ENCODE measurements at places on chromosomes 3 and 15.

GRCh38 chr3:126125781-126126251 is 41.9 kb upstream of the SLC41A3 start:
- DNase-seq = no peak

- no peak for DNase-seq
Observed at GRCh38 chr3:182914341-182914740, 66.0 kb downstream of the DCUN1D1 start.

- DNase-seq = no peak
Observed at GRCh38 chr15:37221671-37222145, 121.4 kb upstream of the MEIS2 start.

GRCh38 chr15:85598219-85598618 is 196.5 kb downstream of the KLHL25 start:
- no peak for DNase-seq

- no peak for DNase-seq
Observed at GRCh38 chr3:157132936-157133335, 27.0 kb downstream of the CCNL1 start.

DNA sequence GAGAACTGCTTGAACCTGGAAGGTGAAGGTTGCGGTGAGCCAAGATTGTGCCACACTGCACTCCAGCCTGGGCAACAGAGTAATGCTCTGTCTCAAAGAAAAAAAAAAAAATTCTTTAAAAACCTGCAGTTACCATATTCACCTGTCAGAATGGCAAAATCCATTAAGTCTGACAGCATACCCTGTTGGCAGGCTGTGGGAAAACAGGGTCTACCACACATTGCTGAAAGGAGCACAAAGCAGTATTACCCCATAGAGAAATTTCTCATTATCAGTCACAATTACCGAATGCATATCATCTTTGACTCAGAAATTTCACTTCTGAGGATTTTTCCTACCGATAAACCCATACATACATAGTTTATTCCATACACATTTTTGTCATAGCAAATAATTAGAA is 264.1 kb upstream of the SLCO3A1 start:
- no peak for DNase-seq

DNA sequence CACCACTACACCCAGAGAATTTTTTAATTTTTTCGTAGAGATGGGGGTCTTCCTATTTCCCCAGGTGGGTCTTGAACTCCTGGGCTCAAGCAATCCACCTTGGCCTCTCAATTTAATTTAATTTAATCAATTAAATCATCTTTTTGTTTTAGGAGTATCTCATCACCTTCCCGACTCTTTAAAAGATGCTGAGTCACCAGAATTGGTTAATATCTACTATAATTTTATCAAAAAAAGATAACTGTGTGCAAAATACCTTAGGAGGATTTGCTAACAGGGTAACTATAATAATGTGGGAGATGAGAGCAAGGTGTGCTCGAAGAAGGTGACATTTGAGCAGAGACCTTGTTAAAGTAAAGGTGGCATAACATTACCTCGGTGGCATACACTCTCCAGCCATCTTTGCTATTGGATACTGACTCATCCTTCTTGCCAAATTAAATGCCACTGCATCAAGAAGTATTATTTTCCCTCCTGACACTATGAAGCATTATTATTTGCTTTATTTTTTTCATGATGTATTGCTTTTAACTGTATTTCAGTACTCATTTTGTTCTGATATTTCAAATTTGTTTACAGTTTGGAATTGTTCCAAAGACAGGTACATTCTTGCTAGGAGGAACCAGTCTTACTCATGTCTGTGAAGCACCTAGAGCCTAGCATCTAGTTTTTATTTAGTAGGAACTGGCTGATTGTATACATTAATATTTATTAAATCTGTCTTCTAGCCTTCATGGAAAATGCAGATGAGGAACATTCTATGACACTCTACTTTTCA is 200.7 kb downstream of the MBNL1 start:
- no peak for DNase-seq

- no peak for DNase-seq
Observed at GRCh38 chr15:50854601-50855490, 53.6 kb upstream of the AP4E1 start.

- no peak for DNase-seq
Observed at GRCh38 chr3:120816728-120817127, 74.2 kb downstream of the GTF2E1 start.

GRCh38 chr3:179072100-179072438 is 460 bp upstream of the ZMAT3 start:
- peak; percentile 5 for DNase-seq

DNA sequence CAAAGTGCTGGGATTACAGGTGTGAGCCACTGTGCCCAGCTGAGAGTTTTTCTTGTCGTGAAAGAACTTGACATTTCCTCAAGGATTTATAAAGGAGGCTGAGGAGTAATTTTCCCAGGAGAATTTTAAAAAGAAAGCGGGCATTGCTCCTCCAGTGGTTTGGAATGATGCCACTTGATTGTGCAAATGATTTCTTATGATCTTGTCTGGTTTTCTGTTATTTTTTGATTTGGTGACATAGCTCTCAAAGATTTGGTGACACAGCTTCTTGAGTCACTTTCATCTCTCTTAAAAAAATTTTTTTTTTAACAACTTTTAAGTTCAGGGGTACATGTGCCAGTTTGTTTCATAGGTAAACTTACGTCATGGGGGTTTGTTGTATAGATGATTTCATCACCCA is 24.6 kb upstream of the NFKBIZ start:
- DNase-seq = no peak
